ENCODE measurements at places on chromosomes 11 and 22.

GRCh38 chr11:132126973-132127899, 756.8 kb downstream of the NTM start:
- DNase-seq: peak; percentile 67

- no peak for DNase-seq
Observed at GRCh38 chr11:47001781-47002181, 65.2 kb downstream of the CSTPP1 start.

DNA sequence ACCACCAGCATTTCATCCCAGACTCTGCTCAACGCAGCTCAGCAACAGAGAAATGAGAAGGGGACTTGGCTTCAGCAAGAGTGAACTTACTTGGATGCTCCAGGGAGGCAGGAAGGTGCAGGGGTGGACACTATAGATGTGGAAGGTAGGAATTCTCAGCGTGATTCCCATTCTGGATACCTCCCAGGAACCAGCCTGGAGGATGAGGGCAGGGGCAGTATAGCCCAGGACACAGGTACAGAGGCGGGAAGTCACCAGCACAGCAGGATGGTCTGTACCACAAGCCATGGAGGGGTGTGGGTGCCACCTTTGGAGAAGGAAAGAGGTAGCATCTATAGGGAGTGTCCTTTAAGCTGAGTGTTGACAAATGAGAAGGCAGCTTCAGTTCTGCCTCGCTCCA, 1275.2 kb downstream of the TBC1D22A start:
- no peak for DNase-seq

DNA sequence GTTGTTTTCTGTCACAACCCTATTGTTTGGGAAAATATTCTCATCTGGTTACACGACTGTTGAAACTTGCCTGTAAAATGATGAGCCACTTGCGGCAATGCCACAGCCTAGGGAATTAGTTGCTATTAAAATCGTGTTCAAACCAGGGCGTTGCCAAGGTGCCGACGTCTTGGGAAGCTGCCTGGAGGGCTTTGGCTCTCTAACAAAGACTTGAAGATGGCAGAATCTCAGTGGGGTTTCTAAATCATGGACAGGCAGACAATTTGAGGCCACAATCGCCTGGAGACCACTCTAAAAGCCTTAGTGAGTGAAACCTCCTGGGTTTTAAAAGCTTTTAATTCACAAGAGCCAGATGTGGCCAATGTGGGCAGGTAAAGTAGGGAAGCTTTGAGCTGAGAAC, 117.2 kb upstream of the BMAL1 start:
- no peak for DNase-seq

GRCh38 chr22:47333625-47334024, 571.2 kb downstream of the TBC1D22A start:
- no peak for DNase-seq

Measured in anterior cingulate cortex (tissue), 58 donors.